ENCODE measurements at places on chromosomes 2 and 18.

DNA sequence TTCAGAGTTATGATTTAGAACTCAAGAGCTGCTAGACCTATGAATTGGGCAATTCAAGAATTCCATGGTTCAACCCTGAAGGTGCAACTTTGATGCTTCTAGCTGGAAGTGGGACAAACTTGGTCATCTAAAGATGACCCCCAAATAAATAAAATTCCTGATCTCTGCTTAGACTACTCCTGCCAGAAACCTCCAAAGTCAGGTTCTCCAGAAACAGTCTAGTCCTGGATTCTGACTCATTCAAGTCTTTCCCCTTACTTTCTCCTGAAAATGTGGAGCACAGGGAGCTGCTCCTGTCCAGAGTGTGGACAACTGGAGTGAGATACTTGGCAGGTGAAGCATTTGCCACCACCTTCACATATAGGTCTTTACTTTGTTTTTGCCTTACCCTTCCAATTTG lies 557.7 kb upstream of the TNP1 start:
- no peak for DNase-seq

GRCh38 chr2:191797500-191797899 lies 49.4 kb downstream of the CAVIN2 start:
- no peak for DNase-seq

DNA sequence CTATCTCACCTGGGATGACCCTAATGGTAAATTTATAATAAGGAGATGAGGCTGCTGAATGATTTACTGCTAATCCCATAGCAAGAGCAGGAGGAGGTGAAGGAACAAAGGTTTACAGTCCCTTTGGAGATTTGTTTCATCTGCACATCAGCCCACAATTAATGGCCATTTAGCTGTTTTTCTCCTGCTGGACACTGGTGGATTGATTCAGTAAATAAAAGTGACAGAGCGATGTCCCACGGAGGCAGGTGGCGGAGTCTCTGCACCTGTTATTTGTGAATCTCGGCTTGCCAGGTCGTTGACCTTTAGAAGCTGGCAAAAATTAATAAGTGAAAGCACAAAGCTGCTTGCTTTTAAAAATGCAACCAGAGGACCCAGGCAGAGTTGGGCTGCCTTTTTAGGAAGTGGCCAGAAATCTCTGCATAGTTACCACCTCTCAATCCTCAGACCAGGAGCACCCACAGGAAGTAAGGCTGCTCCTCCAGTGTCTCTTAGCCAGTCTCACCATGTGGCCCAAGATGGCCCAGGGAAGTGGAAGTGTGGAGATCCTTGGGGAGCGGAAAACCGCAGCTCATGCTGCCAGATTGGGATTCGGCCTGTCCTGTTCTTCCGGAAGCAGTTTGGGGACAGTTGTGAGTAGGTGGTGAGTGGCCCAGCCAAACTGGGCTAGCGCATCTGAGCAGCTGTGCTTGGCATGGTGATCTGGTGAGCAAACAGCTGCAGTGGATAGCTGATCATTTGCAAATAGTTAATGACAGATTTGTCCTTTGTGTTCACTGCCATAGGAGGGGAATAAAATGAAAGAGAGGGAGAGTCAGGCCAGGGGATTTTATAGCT lies 1005.7 kb upstream of the PIK3C3 start:
- DNase-seq: no peak

DNA sequence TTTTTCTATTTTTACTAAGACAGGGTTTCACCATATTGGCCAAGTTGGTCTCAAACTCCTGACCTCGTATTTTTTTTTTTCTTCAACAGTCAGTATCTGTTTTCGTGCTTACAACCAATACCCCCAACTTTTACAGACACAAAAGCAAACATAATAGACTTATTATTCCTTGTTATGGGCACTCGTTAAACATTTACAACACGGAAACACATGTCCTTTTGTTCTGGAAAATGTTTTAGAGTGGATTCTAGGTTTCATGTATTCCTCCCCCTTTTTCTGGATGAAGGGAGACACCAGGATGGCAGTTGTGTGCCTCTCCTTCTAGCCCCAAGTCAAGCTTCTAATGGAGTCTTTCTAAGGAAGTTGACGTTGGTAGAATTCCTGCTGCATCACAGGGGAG lies 88.8 kb downstream of the CD226 start:
- no peak for DNase-seq

DNA sequence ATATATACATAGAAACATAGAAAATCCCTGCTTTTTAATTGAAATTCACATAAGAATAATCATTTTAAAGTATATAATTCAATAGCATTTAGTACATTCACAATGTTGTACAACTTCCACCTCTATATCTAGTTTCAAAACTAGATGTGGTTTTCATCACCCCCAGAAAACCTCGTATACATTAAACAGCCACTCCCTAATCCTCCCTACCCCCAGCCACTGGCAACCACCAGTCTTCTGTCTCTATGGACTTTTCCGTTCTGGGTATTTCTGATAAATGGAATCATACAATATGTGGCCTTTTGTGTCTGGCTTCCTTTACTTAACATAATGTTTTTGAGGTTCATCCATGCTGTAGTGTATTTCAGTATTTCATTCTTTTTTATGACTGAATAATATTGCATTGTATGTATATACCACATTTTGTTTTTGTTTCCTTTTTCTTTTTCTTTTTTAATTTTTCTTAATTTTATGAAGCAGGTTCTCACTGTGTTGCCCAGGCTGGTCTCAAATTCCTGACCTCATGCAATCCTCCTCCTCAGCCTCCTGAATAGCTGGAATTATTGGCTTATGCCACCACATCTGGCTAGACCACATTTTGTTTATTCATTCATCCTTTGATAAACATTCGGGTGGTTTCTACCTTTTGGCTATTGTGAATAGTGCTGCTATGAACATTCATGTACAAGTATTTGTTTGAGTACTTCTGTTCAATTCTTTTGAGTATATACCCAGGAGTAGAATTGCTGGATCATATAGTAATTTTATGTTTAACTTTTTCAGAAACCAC lies 50.6 kb upstream of the RNF152 start:
- DNase-seq: no peak

- DNase-seq: no peak
Measured at GRCh38 chr2:231910771-231911170, 15.4 kb downstream of the NPPC start.
